ENCODE measurements at places on chromosomes 16 and 17.

GRCh38 chr17:83122834-83123233 is 43.4 kb downstream of the METRNL start:
- no peak for DNase-seq

DNA sequence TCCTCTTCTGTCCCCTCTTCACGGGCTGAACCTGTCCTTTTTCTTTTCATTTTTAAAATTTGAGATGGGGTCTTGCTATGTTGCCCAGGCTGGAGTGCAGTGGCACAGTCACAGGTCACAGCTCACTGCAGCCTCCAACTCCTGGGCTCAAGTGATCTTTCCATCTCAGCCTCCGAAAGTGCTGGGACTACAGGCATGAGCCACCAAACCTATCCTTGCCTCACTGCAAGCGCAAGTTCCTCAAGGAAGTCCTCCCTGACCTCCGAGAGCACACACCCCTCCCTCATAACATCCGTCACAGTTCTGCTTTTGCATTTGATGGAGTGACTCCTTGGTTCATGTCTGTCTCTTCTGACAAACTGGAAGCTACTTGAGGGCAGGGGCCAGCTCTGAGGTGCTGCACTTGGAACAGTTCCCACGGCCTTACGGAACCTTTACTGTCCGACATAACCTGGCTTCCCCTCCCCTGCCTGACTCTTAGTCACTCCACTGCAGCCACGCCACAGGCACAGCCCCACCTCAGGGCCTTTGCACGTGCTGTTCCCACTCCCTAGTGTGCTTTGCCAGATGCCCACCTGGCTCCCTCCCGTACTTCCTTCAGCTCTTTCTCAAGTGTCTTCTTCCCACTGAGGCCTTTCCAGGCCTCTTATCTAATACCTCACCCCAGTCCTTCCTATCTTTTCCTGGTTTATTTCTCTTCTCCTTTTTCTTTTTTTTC is 4.4 kb downstream of the TBX6 start:
- no peak for DNase-seq

DNA sequence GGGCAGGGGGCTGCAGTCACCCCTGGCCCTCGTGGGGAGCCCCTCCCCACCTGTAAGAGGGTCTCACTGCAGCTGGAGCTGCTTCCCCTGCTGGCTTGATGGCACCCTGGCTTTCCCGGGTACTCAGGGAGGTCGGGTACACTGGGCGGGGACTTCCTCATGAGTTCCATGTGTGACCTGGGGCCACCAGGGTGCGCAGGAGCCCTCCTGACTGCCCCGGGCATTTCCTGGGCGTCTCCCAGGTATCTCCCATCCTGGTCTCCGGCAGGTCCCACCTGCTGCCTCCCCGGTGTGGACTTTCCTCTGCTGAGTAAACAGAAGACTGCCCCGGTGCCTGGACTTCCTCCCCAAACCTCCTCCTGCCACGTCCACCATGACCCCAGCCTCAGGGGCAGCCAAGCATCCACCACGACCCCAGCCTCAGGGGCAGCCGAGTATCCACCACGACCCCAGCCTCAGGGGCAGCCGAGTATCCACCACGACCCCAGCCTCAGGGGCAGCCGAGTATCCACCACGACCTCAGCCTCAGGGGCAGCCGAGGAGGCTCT is 40.9 kb downstream of the CBFA2T3 start:
- DNase-seq, result no peak

- DNase-seq, result no peak
Measured at GRCh38 chr16:56363181-56363716, 62.1 kb downstream of the AMFR start.

- DNase-seq, result no peak
Measured at GRCh38 chr16:12695454-12695853, 108.2 kb downstream of the CPPED1 start.

DNA sequence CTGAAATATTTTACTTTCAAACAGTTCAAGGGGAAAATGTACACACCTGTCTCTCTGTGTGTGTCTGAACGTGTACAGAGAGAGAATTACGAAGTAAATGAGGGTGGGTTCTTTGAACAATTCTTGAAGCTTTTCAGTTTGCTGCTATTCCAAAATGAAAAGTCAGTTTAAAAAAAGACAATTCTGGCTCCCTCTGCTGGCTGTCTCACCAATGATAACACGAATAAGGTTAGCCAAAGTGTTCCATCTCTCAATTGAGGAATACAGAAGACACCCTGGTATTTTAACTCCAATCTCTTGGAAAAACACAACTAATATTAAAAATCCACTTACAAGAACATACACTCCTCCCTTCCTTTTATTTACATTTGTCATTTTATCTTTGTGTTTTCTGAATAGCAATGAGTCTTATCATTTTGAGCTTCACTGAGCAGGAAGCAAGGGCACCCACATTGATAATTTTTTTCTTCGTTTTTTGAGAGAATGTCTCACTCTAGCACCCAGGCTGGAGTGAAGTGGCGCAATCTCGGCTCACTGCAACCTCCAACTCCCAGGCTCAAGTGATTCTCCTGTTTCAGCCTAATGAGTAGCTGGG is 20.5 kb downstream of the EFTUD2 start:
- DNase-seq, result peak; percentile 47

DNA sequence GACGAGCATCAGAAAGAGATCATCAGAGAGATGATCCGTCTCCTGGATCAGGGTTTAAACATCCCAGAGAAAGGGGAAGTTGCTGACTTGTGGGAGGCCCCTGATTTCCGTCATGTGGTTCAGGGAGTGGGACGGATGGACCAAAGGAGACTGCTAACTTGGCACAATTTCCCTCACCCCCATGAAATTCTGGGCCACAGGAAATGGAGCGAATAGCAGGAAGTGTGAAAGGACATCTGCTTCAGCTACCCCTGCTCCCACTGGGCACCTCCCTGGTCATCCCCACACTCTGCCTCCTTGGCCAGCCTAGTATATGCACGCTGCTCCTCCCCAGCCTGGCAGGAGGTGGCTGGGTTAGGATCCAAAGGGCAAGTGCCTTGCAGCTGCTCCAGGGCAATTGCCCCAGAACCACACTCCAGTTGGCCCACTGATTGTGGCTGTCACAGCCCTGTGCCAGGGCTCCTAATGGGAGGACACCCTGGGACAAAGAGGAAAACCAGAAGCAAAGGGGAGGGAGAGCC is 1.3 kb downstream of the ARRB2 start:
- no peak for DNase-seq
